ENCODE measurements at places on chromosomes 2 and 18.

- no peak for DNase-seq
These were observed 12.0 kb downstream of the LIPG start for GRCh38 chr18:49573835-49574234.

DNA sequence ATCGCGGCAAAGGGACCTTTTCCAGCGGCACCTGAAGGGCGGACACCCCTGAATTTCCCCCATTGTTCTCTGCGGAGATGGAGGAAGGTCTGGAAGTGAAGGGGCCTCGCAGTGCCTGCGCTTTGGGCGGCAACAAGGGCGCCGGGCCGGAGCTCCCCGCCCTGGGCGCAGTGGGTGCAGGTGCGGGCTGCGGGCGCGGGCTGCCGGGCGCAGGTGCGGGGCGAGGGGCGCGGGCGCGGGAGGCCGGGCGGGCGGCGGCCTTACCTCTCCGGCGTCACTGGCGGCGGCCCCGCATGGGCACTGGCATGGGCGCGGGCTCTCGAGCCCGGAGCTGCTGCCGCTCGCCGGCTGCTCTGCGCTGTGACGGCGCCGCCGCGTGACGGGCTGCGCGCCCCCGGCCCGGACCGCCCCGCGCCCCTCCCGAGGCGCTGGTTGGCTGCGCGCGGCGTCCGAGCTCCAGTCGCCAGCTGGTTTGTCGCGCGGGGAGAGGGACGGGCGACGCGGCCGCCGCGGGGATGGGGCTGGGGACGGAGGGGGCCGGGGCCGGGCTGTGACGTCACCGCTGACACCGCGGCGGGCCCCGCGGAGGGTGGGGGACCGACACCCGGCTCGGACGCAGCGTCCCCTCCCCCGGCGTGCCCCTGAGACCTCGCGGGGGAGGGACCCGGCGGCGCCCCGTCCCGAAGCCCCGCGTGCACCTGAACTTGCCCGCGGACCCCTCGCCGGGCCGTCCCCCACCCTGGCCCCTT is at the start of gene KIF1A:
KIF1A (minus strand) TSS at position 362 of the 749 bp plus-strand sequence. CDS start 22,467 bp downstream, outside the sequence.
- no peak for DNase-seq

DNA sequence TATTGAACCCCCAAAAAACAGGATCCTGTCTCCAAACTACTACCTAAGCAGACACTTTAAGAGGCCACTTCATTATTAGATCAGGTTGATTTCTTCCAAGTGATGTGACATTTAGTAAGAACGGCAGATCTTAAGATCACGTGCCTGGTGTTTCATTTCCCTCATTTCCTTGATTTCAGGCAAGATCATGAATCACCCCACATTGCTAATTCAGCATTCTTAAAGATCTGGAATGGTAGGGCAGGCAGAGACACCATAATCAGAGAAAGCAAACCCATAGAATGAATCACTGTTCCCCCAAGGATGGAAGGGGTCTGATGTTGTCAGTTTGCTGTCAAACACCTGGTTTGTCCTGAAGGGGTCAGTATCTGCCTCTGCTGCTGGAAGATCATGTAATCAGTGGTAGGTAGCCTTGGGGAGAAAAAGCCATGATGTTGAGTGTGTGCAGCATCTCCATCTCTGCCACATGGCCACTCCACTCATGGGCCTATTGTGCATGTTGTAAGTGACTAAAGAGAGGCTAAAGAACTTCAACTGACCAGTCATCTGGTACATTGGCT is 133.9 kb downstream of the ARHGAP15 start:
- no peak for DNase-seq

GRCh38 chr2:241753493-241753892 is 19.1 kb downstream of the D2HGDH start:
- no peak for DNase-seq

- DNase-seq: no peak
These were observed 104.7 kb downstream of the HNRNPLL start for GRCh38 chr2:38498045-38498481.

DNA sequence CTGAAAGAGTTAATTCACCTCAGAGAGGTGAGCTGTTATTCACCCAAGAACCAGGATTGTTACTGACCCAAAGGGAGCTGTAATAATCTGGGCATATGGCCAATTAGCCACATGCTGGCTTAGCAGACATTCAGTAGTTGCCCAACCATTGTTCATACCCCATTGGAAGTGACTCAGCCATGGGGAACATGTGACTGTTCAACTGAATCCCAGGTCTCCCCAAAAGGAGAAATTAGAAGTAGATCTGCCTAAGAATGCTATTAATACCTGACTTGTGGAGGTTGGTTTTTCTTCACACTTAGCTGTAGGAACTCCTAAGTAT is 272.6 kb upstream of the UBE2E3 start:
- DNase-seq: no peak

DNA sequence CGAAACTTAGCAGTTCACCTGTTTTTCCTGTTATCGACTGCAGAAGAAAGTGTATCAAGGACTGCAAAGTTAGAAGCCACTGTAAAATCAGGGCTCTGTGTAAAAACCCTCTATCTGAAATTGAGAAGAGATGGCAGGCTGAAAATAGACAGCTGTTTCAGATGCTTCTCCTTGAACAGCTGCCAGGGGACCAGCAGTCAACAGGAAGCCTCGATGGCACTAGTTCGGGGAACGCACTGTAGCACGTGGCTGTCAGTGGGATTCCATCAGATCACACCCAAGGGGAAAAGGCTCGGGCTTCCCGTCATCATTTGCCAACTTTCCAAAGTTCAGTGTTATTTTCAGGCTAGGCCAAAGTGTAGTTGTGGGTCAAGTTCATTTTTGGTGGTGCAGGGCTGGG is 316.9 kb downstream of the TXNL1 start:
- DNase-seq: no peak

Measured in CD4-positive, alpha-beta T cell treated with Interleukin-12 subunit alpha and Interleukin-12 subunit beta, for 1 hour (primary cell).